ENCODE measurements at places on chromosomes 5 and 9.

GRCh38 chr5:102532123-102532522 lies 33.3 kb upstream of the SLCO6A1 start:
- DNase-seq: no peak

- DNase-seq: no peak
Observed at GRCh38 chr5:180441564-180442051, 52.6 kb upstream of the CNOT6 start.

DNA sequence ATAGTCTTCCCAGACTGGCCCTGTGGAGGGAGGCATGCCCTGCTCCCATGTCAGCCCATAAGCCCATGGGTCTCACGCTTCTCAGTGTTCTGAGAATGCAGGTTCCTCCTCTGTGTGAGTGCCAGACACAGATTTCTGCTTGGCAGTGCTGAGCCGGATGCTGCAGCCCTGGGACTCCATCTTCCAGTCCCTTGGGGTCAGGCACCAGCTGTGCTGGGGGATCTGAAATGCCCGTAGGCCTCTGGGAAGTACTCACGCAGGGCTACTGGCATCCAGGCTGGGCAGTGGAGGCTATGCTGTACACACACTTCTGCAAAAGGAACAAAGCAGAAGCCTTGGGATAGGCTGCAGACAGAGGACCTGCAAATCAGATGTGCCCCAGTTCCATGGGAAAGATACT lies 1944.6 kb downstream of the EFNA5 start:
- no peak for DNase-seq

- DNase-seq: no peak
Observed at GRCh38 chr9:115786321-115786720, 367.3 kb upstream of the PAPPA start.

DNA sequence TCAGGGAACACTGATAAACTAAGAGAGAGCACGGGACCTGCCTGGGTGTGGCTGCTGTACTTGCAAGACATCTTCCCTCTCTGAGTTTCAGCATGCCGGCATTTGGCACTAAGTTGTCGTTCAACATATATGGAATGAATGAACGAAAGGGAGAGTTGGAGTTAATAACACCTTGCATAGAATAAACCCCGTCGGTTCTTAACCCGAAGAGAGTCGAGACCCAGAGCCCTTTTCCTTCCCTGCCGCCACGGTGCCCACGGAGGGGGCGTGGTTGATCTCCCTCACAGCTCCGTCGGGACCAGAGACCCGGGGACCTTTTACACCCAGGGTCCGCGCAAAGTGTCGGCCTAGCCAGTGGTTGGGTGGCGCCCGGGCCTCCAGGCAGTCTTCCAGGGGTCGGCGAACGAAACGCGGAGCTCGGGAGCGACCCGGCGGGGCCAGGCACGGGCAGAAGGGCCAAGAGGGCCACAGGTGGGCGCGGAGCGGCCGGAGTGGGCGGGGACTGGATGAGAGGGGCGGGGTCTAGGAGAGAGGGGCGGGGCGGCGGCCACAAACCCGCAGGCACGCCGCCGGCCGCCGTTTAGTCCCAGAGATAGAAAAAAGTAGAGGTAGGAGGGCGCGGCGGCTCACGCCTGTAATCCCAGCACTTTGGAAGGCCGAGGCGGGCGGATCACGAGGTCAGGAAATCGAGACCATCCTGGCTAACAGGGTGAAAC lies 735 bp upstream of the RPL26L1 start:
- DNase-seq: peak; percentile 90

- no peak for DNase-seq
Observed at GRCh38 chr5:17737092-17737491, 102.8 kb downstream of the TAF11L14 start.

DNA sequence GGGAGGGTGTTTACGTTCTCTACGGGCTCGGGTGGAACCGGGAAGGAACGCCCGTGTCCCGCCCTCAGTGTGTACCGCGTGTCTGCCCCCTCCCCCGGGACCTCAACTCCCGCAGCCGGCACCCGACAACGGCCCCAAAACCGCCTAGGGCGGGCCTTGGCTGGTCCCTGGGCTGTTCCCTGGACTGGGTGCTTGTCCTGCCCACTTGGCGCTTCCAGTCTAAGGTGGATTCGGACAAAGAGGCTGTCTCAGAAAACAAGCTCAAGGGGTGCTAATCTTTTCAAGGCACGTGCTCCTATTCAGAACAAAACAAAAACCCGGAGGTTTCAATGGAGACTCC lies 379 bp upstream of the CLK4 start:
- no peak for DNase-seq

DNA sequence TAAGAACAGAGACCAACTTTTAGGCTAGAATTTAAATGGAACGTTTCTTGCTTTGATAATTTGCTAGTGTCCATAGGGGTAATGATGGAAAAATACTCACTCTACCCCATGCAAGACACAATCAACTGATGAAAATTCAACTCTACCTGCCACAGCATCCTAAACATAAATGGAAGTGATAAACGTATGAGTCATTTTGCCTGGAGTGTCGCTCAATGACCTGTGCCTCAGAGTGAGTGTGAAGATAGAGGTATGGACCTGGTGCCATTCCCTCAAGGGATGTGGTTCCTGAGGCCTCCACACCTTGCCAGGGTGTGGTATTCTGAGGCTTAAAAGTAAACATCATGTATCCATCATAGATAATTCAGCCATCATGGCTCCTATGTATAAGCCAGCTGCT lies 14.0 kb downstream of the ARL14EPL start:
- DNase-seq: no peak

GRCh38 chr5:16536246-16536645 lies 70.6 kb upstream of the ZNF622 start:
- no peak for DNase-seq

- no peak for DNase-seq
Observed at GRCh38 chr5:152349683-152350526, 55.2 kb downstream of the NMUR2 start.

GRCh38 chr9:22119522-22120158 lies 110.5 kb upstream of the CDKN2B start:
- DNase-seq: no peak

GRCh38 chr5:164361986-164362385 lies 856.6 kb downstream of the MAT2B start:
- DNase-seq: no peak

DNA sequence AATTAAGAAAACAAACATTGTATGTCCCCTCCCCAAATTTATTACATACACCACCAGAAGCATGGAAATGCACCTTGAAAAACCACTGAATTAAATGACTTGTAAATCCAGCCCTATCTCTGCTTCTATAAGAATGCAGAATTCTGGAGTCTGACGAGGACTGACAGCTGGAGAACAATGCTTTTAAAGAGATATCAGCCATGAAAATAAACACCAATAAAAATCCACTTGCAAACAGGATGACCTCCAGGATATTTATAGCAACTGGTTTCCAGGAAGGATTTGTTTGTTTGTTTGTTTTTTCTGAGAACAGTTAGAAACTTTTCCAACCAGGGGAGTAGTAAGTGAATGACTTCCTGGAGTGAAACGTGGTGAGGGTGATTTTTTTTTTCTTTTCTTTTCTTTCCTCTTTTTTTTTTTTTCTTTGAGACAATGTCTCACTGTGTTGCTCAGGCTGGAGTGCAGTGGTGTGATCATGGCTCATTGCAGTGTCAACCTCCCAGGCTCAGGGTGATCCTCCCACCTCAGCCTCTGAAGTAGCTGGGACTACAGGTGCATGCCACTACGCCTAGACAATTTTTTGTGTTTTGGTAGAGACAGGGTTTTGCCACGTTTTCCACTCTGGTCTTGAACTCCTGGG lies 38.7 kb upstream of the SLC36A1 start:
- no peak for DNase-seq

GRCh38 chr5:178247481-178248456 lies 15.2 kb upstream of the PHYKPL start:
- peak; percentile 64 for DNase-seq

GRCh38 chr5:115433918-115434317 lies 110.7 kb downstream of the FEM1C start:
- no peak for DNase-seq

DNA sequence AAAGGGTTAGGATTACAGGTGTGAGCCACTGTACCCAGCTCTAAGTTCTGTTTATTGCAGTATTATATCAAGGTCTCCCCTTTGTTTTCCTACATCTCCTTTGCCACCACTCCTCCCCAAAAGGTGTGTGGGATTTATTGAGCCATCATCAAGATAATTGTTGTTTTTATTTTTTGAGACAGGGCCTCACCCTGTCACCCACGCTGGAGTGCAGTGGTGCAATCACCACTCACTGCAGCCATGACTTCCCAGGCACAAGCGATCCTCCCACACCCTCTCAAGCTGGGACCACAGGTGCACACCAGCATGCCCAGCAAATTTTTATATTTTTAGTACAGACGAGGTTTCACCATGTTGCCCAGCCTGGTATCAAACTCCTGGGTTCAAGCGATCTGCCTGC lies 24.6 kb downstream of the SLC31A1 start:
- DNase-seq: no peak

DNA sequence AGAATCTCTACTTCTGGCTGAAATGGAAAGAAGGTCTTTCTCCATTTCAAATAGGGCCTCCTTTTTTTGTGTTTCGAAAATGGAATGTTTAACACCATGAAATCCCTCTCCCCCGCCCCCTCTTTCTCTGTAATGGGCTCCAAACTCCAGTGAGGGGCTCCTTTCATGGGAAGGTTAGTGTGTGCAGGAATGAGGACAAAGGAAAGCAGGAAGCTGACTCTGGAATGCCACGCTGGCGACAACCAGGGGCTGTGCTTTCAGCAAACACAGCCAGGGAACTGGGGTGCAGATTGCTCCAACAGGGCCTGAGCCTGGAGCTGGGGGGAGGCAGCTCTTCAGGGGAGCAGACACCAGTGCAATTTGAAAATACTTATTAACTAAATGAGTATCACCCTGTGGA lies 82.8 kb downstream of the CRB2 start:
- DNase-seq: no peak
